HT1080 (cell line): ENCODE measurements at places on chromosomes 1 and 21.

- DNase-seq: peak; percentile 86
Measured at GRCh38 chr1:68916221-68916902, 419.5 kb upstream of the DEPDC1 start.

DNA sequence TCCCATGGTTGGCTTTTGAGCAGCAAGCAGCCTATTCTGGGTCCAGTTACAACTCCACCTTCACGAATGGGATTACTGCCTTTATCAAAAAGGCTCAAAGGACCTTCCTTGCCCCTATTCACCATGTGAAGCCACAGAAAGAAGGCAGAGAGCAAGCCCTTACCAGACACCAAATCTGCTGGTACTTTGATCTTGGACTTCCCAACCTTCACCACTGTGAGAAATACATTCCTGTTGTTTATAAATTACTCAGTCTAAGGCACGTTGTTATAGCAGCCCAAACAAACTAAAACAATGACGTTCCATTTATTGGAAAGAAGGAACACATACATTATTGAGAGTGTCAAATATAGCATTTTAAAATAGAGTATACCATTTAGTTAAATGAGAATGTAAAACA lies 1557.9 kb downstream of the PLA2G4A start:
- no peak for DNase-seq

DNA sequence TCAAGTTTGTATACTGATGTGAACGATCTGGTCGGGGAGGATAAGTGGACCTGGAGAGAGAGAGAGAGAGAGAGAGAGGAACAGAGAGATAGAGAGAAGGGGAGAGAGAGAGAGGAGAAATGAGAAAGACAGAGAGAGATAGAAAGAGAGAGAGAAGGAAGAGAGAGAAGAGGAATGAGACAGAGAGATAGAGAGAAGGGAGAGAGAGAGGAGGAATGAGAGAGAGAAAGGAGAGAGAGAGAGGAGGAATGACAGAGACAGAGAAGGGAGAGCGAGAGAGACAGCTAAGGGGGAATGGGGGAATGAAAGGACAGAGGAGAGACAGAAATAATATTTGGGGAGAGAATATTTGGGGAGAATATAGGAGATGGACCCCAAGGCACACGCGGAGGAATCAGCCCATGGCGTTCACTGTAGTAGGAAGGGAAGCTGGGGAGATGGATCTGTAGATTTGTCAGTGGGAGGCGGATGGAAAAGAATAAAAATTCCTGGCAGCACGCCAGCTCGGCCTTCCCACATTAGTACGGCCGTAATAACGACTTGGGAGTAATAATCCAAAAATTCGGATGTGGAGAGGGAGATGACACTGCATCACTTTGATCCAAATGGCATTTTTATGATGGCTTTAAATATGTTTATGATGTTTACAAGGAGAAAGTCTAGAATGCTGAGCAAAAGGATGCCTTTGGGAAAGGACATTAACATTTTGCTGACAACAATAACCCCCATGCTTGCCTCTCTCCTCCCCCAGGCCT lies 159.8 kb upstream of the KCNJ6 start:
- DNase-seq: no peak

DNA sequence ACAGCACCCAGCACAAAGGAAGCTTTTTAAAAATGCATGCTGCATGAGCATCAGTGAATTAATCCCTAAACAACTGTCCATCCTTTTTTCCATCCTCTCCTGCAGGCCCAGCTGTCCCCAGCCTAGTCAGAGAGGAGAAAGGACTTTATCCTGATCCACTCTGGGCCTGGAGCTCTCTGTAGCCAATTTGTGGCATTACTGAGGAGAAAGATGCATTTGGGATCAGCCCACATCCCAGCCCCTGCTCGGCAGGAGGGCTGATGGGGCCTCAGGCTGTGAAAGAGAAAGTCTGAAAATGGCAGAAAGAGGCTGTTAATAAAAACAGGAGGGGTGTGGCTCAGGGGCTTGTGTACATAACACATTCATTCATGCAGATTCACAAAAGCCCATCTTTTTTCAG lies 37.5 kb upstream of the ATP2B4 start:
- DNase-seq: no peak

DNA sequence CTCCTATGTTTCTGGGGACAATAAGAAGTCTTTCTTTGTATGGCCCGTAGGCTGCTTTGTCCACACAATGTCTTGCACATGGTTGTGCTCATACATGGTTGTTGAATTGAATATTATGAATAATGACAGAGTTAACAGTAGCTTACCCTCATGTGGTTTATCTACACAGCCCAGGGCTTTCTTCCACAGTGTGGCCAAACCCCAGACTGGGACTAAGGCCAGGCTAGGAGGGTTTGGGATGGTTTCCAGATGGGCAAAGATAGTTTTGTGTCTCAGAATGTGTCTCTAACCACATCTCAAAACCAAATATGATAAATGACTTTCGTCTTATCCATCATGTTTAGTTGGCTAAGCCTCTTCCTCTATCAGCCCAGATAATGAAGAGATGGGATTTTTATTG lies 65.2 kb downstream of the CACNA1E start:
- DNase-seq: peak; percentile 17

DNA sequence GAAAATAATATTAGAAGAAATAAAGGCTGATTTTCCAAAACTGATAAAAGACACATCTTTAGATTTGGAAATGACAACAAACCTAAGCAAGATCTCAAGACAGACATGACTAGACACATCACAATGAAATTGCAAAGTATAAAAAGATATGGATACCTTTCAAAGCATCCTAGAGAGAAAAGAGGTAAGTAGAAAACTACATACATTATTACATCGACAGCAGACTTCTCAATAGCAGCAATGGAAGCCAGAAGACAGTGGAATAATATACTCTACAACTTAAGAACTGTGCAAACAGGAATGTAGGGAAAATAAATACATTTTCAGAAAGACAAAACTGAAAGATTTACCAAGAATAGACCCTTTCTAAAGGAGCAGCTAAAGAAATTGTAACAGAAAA lies 50.2 kb downstream of the DENND1B start:
- DNase-seq: no peak

- DNase-seq: peak; percentile 66
Measured at GRCh38 chr1:176541663-176542062, 78.7 kb downstream of the PAPPA2 start.

DNA sequence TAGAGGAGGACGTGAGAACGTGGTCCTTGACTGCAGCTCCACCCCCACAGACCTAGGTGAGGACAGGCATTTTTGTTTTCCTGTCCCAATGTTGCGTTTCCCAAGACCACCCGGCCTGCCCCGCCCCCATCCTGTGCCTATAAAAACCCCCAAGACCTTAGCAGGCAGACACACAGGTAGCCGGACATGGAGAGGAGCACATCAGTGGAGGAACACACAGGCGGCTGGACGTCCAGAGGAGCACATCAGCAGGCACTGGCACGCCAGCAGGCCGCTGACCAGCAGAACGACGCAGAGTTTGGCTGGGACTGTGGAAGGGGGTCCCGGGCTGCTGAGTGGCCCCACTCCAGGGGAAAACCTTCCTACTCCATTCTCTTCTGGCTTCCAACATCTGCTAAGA lies 12.7 kb upstream of the HMGCL start:
- DNase-seq: no peak

DNA sequence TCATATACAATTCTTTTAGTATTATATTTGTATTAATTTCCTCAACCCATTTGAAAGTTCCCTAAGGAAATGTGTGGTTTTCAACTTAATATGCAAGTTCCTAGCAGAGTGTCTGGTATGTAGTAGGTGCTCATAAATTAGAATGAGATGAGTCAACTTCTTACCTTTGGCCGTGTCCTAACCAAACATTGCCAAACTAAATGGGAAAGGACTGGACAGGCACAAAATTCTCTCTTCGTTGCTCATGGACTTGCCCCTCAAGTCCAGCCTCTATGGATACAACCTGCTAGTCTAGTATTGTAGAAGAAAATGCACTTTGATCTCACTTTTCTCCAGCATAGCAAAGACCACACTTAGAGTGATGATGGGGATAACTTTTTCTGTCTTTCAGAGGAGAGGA lies 11.6 kb upstream of the MRPS14 start:
- DNase-seq: no peak

GRCh38 chr1:2310332-2311183 lies 80.8 kb downstream of the MORN1 start:
- DNase-seq: no peak
